ENCODE measurements at places on chromosomes 5 and 9.

DNA sequence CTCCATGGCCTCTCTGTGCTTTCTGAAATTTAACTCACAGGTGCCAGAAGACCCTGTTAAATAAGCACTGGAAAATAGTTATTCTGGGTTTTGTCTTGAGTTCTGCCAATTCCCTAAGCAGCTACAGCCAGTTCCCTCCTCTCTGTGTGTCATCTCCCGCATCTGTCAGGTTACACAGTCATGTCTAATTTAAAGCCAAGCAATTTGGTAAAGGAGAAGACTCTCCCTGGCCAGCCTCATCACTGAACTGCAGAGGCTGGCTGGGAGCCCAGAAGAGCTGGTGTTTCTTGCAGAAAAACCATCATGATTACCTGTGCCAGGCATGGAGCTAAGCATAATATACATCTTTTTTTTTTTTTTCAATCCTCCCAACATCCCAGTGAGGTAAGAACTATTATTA, 141.3 kb upstream of the ZNF366 start:
- peak; percentile 75 for DNase-seq

DNA sequence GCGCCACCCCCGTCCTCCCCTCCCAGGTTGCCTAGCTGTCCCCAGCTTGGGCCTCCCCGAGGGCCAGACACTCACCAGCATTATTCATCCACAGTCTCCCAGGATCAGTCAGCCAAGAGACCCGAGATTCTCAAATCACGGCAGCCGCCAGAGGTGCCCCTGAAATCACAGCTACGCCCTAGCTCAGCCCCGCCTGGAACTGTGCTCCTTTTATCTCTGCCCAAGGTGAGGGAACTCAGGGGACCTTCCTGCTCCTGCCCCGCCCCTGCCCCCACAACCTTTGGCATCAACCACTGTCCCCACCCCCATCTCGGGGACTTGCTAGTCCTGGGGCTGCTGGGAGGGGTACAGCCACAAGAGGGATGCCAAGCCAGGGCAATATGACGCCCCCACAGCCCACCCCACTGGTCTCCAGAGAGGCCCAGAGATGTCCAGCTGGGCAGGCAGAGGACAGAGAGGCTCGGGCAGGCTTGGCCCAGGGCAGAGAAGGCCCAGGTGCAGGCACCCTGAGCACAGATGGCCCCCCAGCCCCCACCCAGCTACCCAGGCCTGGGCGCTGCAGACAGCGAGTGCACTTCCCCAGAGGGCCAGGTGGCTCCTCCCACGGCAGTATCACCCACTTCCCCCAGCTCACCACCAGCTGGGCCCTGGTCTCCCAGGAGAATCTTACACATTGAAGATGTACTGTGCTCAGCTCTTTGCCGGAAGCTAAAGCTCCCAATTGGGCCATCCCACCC, at the start of gene FUT7:
FUT7 (minus strand) TSS at position 185 of the 737 bp plus-strand sequence; CDS start at position 88, 97 bp downstream.
- DNase-seq: no peak

GRCh38 chr5:141605523-141606277, 13.1 kb downstream of the DIAPH1 start:
- DNase-seq: no peak

DNA sequence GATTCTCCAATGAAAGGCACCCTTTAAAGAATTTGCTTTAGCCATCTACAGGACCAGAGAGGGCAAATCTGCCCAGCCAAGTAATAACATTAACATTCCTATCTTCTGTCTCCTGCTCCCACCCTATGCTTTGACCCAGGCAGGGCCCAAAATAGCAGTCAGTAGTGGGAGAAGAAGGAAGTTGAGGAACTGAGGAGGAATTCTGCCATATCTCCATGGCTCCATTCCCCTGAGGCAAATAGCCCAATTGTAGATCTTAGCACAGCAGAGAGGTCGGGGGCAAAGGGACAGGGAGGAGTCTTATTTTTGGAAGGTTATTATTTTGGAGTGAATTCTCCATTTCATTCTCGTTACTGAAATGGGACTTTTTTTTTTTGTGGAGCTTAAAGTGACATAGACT, 111.1 kb upstream of the IFNK start:
- no peak for DNase-seq

GRCh38 chr9:94768766-94769165, 42.3 kb downstream of the AOPEP start:
- no peak for DNase-seq

DNA sequence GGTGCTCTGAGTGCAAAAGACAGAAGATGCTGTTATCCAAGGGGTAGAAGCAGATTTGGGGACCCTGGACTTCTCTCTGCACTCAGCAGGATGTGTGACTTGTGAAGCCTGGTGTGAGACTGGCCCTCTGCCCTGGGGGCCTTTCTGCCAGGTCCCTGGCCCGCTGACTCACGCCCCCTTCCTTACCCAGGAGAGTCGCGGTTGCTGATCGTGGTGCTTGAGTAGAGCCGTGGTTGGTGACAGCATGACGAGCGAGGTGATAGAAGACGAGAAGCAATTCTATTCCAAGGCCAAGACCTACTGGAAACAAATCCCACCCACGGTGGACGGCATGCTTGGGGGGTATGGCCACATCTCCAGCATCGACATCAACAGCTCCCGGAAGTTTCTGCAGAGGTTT, 6.5 kb downstream of the NTMT1 start:
- no peak for DNase-seq

DNA sequence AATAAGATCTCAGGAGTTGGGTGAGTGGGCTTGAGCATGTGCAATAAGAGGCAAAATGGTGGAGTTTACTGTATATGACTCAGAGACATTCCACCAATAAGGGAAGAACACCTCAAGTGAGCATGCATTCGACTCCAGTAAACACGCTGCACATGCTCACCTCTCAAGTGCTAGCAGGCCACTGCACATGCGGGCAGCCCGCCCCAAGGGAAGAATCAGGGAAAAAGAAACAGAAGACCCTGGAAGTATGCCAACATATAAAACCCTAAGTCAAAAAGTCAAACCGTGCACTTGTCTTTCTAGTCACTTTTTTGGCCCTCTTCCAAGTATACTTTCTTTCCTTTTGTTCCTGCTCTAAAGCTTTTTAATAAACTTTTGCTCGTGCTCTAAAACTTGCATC, 245.3 kb upstream of the RASA1 start:
- no peak for DNase-seq

- no peak for DNase-seq
Observed at GRCh38 chr9:70529833-70530232, 115.4 kb upstream of the KLF9 start.

- no peak for DNase-seq
Observed at GRCh38 chr5:3511934-3512333, 83.7 kb upstream of the IRX1 start.

GRCh38 chr5:9876451-9876850, 246.3 kb upstream of the TAS2R1 start:
- DNase-seq: peak; percentile 65

- no peak for DNase-seq
Observed at GRCh38 chr5:139848508-139849100, 53.0 kb downstream of the PSD2 start.

DNA sequence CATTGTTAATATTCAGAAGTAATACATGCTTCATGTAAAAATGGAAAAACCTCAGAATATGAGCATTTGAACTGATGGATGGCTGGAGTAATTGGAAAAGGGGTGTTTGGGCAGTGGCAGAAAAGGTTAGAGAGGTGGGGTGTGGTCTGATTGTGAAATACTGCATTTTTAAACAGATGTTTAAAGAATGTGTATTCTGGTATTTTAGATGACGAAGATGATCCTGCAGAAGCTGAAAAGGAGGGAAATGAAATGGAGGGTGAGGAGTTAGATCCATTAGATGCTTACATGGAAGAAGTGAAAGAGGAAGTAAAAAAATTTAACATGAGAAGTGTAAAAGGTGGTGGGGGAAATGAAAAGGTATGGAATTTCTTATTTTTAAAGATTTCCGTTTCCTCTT, 18.8 kb downstream of the DDX46 start:
- DNase-seq: no peak

DNA sequence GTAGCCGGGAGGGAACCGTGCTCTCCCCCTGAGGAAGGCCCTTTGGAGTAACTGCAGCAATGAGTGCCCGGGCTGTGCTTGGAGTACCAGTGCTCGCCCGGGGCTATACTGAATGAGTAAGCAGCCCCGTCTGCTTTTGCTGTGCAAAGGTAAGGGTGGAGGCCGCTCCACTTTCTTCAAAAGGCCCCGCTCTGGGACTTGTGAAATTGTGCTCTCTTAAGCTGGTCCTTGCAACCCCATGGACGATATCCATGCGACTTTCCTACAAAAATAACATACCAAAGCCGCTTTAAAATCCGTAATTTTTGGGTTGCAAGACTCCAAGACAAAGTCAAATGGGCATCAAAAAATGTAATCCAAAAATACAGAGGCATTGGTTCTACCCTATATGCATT, 578 bp upstream of the TNFAIP8 start:
- DNase-seq: no peak

- no peak for DNase-seq
Observed at GRCh38 chr5:151070449-151070848, 10.4 kb downstream of the TNIP1 start.

DNA sequence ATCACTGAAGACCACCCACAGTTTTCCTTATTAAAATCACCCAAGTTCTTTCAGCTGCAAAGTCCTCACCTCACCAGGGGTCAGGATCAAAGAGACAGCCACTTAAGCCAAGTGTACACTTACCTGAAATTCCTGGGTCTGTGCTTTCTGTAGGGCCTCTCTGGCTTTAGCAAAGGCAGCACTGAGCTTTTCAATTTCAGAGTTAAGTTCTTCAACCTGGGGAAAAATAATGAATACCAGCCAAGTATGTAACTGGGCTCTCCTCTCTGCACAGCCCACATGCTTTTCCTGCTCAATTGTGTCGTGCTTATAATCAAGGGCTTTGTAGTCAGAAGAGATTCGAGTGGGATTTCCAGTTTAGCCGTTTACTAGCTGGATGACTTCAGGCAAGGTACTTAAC, 55.1 kb downstream of the CDK5RAP2 start:
- no peak for DNase-seq

DNA sequence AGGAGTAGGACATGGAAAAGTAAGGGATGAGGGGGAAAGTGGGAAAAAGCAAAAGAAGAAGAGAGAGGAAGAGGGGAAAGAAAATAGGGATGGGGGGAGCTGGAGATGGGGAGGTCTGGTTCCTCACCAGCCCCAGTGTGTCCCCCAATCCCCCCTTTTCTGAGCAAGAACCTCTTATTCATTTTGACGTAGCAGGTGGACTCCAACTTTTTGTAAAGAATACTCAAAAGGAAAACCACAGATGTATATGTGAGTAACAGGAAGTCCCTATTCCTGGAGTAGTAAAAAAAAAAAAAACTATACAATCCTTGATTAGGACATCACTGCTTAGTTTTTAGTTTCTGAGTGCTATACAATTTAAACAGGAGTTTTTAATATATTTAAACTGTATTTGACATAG, 3.9 kb upstream of the CFAP95 start:
- no peak for DNase-seq

DNA sequence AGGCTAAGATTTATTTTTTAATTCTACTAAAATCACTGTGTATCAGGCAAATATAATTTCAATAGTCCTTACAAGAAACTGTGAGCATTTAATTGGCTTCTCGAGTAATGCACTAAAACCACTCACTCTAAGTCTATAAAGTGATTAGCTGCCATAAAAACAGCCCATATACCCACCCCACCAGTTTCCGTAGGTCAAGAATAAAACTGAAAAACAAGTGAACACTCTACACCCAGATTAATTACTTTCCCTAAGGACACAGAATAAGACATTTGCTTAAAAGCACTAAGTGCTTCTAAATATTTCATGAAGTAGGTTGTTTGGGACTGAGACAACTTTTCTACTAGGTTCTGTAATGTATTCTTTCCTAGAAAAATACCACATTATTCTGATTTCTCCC, 194.2 kb downstream of the AGTPBP1 start:
- no peak for DNase-seq

DNA sequence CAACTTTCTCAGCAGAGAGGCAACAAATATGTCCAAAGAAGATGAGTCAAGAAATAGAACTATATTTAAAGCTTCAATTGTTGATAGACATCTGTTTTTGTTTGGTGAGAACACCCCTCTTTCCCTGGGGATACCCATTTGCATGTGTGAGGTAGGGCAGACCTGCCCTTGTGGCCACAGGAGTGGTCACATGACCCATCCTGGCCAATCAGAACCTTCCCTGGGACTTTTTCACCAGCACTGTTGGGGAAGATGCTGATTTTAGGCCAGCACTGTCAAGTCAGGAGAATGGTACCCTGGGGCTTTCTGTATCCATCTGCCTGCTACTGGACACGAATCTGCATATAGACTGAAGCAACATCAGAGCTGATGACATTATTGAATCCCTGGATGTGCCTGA, 211.2 kb downstream of the CDK5RAP2 start:
- DNase-seq: no peak

DNA sequence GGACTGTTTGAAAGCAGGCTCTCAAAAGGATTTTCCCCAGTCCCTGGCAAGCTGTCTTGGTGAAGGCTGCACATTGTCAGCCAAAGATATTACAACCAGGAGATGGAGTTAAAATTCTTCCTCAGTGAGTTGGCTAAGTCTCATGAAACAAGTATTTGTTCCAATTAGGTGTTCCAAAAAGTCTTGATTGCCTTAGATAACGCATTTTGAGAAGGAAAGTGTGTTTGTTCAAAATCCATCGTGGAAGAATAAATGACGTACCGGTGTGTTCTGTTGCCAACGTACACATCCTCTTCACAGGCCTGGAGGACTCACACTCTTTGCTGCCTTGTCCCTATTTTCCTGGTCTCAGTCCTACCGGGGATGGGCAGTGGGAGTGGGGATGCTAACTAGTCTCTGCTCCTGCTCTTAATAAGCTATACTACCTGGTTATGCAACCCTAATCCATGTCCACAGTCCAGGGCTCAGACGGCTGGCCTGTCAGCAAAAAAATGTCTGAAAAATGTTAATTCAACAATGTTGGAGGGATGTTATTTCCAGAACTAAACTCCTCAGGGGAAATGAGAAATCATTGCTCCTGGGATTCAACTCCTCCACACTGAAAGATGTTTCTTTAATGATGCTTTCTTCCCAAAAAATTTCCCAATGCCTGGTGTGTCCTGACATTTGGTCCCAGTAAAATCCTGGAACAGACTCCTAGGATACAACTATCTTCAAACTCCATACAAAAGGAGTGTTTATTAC, 175.3 kb upstream of the KLF9 start:
- DNase-seq: peak; percentile 72

DNA sequence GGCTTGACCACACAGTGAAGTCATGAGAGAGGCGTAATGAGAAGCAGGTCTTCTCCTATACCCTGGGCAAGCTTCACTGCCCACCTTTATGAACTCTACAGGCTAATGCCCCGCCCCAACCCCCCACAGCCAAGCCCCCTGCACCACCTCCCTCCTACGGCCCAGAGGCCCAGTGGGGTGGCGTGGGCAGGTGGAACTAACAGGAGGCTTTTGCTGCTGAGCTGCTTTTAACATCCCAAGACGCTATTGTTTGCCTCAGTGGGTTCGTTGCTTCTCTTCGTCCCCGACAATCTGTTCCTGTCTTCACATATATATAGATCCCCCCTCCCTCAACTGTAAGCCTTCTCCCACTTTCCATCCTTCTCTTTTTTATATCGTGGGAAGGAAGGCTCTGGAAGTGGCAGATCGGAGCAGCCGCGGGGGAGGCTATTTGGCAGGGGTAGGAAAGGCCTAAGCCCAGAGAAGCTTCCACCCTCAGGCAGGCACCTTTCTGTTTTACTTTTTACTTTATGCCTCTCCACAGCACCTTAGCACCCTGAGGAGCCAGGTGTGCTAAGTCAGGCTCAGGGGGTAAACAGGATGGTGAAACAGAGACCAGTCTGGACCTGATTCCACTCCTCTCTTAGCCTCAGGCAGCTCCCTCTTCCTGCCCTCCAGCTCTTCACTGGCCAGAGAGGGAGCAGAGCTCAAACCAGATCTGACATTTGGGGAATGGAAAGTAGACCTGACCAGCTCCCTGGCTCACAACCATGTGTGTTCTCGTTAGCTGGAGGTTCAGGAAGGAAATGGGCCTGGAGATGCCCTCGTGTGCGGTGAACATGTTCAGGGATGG, 26.5 kb downstream of the CD74 start:
- DNase-seq: no peak

Data from muscle of back (tissue), 13 donors.